ENCODE measurements at places on chromosomes 7 and 10. TPM values are rescaled to one million over a fixed set of nuclear protein-coding genes. Genes with fewer than 3 reads are reported as not detected.

DNA sequence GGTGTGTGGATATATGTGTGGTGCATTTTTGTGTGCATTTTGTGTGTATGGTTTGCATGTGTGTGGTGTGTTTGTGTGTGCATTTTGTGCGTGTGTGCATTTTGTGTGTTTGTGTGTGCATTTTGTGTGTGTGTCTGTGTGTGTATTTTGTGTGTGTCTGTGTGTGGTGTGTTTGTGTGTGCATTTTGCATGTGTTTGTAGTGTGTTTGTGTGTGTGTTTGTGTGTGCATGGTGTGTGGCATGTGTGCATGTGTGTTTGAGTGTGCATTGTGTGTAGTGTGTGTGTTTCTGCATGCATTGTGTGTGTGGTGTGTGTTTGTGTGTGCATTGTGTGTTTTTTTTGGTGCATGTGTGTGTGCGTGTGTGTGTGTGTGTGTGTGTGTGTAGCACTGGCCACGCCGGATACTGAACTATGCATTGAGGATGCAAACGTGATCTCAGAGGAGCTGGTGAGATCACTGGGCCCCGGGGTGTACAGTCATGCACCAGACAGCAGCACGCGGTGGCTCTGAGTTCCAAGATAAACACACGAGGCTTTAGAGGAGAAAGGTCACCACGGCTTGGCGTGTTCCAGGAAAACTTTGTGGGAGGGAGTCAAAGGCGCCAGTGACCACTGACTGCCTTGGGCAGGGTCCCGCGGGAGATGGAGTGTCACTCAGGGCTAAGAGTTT is 106.6 kb upstream of the SHH start:
- DNase-seq, result no peak

GRCh38 chr7:18064242-18064838 is 36.7 kb upstream of the PRPS1L1 start:
- no peak for DNase-seq

- no peak for DNase-seq
Observed at GRCh38 chr7:101237206-101238067, at the start of gene CLDN15. Gene CLDN15 (minus strand): TSS chr7:101237802. CDS start chr7:101237581, 221 bp downstream.

- DNase-seq, result no peak
Observed at GRCh38 chr10:69234447-69234846, 14.3 kb downstream of the HKDC1 start.

DNA sequence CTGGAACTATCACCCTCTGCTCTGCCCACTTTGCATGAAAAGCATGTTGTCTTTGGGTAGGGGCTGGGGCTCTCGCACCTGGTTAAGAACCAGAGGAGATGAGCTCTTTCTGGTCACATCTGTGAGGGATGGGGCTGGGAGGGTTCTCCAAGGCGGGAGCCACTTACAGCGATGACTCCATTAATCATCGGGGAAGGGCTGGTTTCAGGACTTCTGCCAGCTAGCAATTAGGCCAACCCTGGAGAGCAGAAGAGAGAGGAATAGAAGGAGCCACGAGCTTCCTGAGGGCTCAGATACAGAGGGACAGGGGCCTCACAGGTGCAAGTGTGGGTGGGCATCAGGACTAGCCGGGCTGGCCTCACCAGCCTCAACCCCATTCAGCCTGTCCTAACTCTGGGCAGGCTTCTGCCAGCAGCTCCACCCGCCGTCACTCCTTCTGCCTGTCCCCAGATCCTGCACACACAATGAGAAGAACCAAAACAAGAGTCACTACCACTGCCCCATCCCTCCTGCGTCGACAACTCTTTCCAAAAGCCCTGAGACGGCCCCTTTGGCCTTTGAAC is 8.4 kb downstream of the AQP1 start:
- DNase-seq, result no peak

GRCh38 chr7:2619116-2619515 is 12.7 kb upstream of the TTYH3 start:
- DNase-seq, result no peak

DNA sequence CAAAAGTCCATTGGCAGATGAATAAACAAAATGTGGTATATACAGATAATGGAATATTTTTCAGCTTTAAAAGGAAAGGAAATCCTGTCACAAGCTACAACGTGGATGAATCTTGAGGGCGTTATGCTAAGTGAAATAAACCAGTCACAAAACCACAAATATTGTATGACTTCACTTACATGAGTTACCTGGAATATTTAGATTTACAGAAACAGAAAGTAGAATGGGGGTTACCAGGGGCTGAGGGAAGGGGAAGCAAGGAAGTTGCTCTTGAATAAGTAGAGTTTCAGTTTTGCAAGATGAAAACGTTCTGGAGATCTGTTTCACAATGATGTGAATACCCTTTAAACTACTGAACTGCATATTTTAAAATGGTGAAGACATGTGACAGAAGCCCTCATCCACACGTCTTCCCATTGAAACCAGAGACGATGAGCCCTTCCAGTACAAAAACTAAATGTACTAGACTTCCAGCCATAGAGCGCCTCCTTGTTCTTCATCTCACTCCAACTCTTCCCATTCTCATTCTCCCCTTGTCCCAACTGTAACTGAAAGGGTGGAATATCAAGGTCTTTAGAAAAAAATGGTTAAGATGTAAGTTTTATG is 62.4 kb downstream of the MICU1 start:
- no peak for DNase-seq

DNA sequence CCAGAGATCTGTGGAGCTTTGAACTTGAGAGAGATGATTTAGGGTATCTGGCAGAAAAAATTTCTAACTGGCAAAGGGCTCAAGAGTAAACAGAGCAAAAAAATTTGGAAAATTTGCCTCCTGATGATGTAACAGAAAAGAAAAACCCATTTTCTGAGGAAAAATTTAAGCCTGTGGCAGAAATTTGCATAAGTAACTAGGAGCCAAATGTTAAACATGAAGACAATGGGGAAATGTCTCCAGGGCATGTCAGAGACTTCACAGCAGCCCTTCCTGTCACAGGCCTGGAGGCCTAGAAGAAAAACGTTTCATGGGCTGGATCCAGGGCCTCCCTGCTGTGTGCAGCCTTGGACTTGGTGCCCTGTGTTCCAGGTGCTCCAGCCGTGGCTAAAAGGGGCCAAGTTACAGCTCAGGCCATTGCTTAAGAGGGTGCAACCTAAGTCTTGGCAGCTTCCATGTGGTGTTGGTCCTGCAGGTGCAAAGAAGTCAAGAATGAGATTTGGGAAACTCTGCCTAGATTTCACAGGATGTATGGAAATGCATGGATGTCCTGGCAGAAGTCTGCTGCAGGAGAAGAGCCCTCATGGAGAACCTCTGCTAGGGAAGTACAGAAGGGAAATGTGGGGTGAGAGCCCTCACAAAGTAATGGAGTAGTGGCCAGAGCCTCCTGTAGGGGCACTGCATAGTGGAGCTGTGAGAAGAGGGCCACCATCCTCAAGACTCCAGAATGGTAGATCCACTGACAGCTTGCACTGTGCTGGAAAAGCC is 8.1 kb downstream of the SEMA3D start:
- DNase-seq, result no peak

DNA sequence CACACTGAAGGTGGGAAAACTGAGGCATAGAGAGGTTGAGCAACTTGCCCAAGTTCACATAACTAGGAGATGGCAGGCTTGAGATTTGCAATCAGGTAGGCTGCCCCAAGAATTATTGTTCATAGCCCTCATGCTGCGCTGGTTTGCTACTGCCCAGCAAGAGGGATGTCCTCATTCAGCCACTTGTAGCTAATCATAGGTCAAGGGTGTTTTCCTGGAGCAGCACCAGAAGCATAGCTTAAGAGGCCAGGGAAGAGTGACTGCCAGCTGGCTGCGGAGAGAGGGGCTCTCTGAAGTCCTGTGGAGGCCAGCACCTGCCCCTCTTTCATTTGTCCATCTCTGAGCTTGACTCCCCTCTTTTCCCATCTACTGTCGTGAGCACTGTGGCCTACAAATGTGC is 15.0 kb downstream of the CDHR3 start:
- DNase-seq, result no peak

DNA sequence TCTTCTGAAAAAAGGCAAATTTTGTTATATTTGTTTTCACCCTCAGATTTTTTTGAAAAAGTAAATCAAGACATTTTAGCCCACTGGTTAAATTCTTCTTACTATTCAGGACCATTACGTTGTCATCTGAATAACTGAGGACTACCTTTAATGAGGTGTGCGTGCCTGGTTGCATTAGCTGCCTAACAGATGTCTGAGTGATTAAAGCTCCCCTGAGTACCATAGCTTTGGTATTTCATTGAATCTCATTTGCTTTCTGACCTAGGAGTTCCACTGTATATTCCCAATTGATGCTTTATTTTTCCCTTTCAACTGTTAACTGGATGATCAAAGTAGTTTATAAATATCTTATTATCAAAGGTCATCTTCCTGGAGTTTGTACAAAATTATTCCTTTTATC is 410.0 kb upstream of the SEMA3D start:
- DNase-seq, result no peak

GRCh38 chr10:72567421-72567820 is 58.5 kb downstream of the MICU1 start:
- no peak for DNase-seq

DNA sequence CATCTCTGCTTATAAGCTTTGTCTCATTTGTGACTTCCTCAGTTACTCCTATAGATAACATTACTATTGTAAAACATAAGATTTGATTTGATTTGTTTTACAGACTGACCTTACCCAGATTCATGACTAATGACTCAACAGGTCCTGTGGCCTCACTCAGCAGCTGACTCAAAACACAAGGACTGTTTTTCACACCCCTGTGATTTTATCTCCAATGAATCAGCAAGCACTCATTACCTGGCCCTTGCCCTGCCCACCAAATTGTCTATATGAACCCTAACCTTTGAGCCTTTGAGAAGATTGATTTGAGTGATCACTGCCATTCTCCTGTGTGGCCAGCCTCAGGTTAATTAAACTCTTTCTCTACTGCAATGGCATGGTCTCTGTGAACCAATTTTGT is 1064.6 kb upstream of the LRRTM3 start:
- no peak for DNase-seq

- DNase-seq, result no peak
Observed at GRCh38 chr10:22460101-22460500, 114.8 kb downstream of the SPAG6 start.

- peak; percentile 40 for DNase-seq
Observed at GRCh38 chr10:110803830-110804338, 67.8 kb upstream of the PDCD4 start.

The ADCY1 gene
- total RNA-seq, result not detected

The SERPINE1 gene
- 0.24 TPM for total RNA-seq

The COL1A2 gene
- not detected for total RNA-seq

The SLC16A9 gene
- total RNA-seq, result not detected

The ACHE gene
- 9.1 TPM for total RNA-seq

The SLC16A12 gene
- total RNA-seq, result not detected

Data from CD8-positive, alpha-beta T cell (primary cell).